Thymus (tissue), 14 donors: ENCODE measurements at places on chromosomes 3 and 15.

DNA sequence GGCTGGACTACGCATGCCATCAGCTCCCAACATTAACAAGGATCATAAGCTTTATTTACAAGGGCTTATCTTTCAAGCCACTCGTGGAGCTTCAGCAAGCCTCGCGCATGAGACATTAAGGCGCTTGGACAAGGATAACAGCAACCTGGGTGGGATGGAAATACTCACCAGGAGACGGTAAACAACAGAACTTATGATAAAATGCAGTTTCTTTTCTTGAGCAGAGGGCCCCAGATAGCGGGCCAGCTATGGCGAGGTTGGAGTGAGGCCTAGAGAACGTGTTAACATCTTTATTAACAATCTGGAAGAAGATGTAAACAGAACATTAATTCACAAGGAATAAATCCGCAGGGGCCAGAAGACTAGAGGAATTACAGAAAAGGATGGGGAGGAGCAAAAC, 158.2 kb downstream of the NTRK3 start:
- DNase-seq: no peak

GRCh38 chr3:186110975-186111974, 2.4 kb upstream of the ETV5 start:
- DNase-seq: no peak

DNA sequence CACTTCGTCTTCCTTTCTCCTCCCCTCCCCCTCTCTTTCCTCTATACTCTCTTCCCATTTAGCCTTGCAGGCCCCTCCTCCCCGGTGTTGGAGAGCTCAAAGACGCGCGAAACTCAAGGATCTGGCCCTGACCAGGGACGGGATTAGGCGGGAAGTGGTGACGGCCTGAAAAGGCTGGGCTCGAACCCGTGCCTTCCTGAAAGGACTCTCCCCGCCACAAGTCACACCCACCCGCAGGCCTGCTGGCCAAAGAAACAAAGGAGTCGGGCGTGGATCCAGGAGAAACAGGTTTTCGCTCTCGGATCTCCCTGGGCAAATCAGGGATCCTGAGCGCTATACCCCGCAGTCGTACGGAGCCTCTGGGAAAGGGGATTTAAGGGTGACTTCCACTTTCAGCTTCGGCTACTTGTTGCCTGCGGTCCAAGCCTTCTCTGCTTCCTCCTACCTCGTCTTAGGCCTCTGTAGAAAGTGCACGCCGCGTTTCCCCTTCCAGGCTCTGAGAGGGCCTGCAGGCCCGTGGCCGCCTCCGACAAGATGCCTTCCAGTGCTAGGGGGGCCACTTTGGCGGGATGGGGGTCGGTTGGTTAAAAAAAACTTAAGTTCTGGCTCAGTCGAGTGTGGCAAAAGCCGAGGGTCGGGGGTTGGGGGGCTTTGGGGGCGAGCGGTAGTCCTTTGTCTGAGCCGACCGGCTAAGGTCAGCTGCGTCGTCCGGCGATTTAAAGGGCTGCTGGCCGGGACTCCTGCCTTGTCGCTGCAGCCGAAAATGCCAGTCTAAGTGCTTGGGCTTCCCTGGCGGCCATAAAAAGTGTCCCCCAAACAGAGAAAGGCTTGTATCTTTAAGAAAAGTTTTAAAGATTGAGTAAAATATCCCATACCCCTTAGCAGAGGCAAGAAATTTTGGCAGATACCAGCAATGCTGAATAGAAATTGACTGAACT, 8.2 kb downstream of the ZIC4 start:
- DNase-seq: no peak

GRCh38 chr3:123019161-123019560, 8.4 kb downstream of the SEMA5B start:
- DNase-seq: no peak

GRCh38 chr3:14297784-14298236, 104.6 kb upstream of the SLC6A6 start:
- DNase-seq: no peak

DNA sequence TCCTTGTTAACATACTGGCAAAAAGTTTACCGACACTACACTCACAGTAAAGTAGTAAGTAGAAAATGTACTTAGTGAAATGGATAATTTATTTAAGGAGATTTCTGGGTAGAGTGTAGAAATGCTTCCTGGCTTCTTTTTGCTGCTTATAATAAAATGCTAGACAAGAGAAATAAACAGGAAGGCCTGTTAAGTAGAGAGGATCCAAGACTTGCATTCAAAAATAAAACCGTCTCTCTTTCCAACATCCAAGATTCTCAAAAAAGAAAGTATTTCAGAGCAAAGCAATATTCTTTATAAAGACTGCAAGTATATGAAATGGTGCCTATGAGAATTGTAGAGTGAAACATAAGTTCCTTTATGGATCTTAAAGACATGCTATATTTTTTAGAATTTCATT, 77.0 kb upstream of the CNTN6 start:
- no peak for DNase-seq

DNA sequence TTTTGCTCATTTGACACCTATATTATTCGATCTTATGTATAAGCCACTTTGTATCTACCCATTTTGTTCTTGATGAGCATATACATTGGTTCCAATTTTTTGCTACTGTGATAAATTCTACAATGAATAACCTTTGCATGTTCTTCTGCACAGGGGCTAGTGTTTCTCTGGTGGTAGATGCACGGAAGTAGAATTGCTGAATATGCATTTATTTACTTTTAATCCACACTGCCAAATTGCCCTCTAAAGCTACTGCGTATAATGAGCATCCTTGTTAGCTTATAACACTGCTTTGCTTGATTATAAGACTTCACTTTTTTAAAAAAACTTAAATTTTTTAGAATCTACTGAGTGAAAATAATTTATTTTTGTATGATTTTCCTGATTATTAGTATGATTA, 84.2 kb upstream of the PIAS1 start:
- no peak for DNase-seq

DNA sequence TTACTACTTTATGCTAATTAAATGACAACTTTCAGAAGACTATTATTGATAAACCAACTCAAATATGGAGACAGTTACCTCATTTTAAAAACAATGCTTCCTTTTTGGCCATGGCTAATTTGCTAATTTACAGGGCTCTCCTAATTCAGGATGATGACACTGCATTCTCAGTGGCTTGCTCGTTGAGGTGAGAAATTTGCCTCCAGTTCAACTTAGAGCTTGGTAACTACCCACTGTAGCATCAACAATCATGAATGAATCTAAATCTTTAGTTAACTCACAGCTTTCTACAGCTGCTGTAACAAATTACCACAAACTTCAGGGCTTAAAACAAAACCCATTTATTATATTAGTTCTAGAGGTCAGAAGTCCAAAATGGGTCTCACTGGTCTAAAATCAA, 14.0 kb downstream of the PBRM1 start:
- no peak for DNase-seq

- DNase-seq: no peak
Observed at GRCh38 chr3:83953417-83954089, 1005.2 kb upstream of the CADM2 start.

GRCh38 chr15:57626713-57627440, 35.2 kb downstream of the MYZAP start:
- DNase-seq: no peak

GRCh38 chr3:197516517-197516889, 39.3 kb downstream of the BDH1 start:
- DNase-seq: no peak

GRCh38 chr3:59816312-59816711, 766.5 kb upstream of the CFAP20DC start:
- DNase-seq: no peak

DNA sequence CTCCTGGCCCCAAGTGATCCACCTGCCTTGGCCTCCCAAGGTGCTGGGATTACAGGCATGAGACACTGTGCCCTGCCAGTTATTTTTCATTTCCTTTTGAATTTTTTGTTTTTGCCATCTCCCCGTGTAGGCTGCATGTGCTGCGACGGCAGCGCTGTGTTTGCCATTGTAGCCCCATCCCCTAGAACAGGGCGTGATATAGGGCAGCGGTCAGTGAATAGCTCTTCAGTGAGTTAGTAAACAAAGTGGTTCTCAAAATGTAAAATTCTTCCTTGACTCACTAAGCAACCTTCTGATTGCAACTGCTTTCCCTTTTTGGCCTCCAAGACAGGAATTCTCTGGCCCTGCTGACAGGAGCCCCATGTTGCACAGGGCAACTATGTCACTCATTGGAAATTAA, 138.1 kb upstream of the CTDSPL start:
- no peak for DNase-seq

DNA sequence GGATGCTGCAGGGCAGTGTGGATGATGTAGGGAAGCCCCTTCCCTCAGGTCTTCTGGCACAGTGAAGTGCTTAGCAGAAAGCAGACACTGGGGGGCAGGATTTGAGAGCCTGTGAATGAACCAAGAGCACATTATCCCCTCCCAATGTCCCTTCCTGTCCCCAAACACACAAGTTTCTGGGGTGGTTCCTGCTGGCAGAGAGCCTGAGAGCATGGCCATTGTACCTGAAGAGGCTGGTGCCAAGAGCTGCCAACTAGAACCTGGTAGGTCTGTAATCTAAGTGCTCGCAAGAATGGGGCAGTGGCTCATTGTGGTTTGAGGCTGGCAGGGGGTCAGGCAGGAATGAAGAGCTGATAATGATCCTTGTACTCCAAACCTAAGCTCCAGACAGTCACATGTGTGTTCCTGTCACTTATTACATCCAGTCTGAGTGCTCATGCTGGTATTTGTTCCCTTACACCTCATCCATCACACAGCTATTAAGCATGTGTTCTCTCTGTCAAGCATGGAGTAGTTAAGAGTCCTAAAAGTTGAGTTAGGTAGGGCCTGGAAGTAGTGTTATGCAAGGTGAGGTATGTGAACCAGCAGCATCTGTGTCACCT, 6.7 kb upstream of the CCR1 start:
- DNase-seq: peak; percentile 73

- no peak for DNase-seq
Observed at GRCh38 chr3:2511356-2511755, 412.7 kb downstream of the CNTN4 start.

DNA sequence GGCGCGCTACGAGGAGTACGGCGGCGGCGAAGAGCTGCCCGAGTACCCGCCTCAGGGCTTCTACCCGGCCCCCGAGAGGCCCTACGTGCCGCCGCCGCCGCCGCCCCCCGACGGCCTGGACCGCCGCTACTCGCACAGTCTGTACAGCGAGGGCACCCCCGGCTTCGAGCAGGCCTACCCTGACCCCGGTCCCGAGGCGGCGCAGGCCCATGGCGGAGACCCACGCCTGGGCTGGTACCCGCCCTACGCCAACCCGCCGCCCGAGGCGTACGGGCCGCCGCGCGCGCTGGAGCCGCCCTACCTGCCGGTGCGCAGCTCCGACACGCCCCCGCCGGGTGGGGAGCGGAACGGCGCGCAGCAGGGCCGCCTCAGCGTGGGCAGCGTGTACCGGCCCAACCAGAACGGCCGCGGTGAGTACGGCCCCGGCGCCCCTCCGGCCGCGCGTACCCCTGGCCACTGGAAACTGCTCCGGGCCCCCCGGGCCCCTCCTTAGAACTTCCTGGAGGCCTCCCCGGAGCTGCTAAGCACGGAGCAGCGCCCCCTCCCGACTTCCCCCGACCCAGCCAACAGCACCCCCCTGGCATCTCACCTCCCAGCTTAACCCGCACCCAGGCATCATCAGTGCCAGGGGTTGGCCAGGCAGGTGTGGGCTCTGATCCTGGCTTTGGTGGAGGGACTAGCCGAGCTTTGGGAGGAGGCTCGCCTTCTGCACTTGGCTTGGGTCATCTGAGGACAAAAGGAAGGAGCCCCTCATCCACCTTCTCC, 1.4 kb downstream of the LOXL1 start:
- peak; percentile 71 for DNase-seq

DNA sequence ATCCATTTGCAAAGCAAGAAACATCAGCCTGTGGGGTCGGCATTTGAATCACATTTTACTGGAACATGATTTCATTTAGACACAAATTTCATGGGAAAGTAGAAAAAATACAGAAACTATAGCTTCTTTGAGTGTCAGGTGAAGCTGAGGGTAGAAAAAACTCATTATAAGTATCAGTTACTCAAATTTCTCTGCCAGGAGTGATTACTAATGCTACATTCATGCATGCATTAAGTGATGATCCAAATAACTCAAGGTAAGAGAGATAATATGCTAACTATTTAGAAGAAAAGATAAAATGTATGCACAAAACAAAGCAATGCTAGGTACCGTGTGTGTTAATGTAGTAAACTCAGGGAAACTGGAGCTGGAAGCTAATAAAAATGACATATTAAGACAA, 406.0 kb downstream of the GAP43 start:
- DNase-seq: no peak

DNA sequence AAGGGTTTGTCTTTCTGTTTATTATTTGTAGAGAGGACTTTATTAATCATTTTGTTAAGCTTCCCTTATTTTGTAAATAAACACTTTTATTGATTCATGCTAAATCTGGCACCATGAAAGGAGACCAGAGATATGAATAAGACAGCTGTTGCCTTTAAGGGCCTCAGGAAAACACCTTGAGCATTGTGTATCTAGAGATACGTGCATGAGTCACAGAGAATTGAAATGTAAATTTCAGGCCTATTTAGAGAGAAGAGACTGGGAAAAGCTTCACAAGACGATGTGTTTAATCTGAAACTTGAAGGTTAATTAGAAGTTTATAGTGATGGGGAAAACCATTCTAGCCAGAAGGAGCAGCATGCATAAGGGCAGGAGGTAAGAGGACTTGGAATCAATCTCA, 28.6 kb upstream of the UTS2B start:
- DNase-seq: no peak

DNA sequence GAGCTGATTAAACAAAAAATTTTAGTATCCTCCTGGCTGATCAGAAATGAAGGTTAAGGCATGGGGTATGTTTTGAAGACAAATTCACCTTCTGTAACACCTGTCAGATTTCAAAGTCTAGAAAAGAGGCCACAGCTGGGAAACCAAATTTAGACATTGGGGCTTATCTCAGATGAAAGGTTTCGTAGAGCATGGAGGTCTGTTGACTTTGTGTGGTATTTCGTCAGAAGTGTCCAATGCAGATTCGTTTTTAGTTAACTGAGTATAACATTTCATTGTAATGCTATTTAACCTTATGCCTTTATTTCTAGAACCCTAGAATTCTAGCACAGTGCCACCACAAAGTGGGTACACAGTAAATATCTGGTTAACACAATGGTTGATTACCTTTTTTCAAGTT, 61.7 kb downstream of the FNDC3B start:
- peak; percentile 73 for DNase-seq

- no peak for DNase-seq
Observed at GRCh38 chr15:63374686-63375520, 6.7 kb downstream of the CA12 start.

DNA sequence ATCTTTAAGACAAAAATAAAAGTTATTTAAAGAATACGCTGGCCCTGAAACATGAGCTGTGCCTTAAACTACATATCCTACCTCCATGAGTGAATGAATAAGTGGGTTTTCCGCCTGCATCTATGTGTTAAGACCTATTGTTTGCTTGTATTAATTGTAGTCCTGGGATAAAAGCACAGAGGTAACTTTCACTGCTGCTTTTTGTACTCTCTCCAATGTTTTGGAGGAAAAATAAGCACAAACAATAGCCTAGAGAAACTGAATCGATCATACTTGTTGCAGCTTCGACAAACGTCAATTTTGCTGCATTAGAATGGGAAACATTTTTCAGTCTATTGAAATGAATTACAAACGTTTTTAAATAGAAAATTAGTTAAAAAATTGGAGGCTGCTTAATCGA, 1.3 kb upstream of the CTNNB1 start:
- no peak for DNase-seq

GRCh38 chr3:184129012-184129411, 6.1 kb upstream of the EIF2B5 start:
- DNase-seq: no peak

GRCh38 chr3:119559441-119559963, at the start of gene CD80:
CD80 (minus strand) TSS chr3:119559614; CDS start chr3:119557728, 1,886 bp downstream.
- DNase-seq: peak; percentile 48
